ENCODE measurements at places on chromosomes 7 and 10.
A peak's percentile ranks its signal among the peaks of the same experiment; 100 is the strongest.

DNA sequence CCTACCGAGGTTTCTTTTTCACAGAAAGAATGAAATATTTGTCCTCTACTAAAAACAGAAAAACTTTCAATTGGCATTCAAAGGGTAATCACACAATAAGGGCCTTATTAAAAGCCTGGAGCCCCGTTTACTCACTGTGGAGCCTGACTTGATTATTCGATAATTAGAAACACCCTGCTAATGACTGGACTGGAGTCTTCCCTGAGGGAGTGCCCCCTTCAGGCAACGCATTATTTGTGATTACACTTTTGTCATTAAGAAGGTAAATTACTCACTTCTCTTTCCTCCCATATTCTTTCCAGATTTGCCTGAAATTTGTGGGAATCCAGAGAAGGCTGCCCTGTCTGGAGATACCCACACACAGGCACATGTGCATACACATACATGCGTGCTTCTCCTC, 444.2 kb upstream of the NPVF start:
- DNase-seq = no peak

DNA sequence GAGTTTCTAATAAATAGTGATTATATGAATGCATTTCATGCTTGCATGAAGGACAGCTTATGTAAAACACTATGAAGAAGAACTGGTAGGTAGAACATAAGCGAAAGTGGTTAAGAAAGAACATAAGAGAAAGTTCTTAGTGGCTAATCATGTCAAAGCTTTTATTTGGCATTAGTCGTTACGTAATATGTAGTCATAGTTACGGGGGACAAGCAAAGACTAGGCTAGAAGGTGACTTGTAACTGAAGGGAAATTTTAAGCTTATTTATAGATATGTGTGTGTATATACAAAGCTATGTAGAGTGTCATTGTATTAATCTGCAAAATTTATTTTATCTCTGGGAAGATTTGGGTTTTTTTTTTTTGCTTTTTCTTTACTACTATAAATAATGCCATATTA, 36.9 kb downstream of the CAPZA2 start:
- DNase-seq = no peak

DNA sequence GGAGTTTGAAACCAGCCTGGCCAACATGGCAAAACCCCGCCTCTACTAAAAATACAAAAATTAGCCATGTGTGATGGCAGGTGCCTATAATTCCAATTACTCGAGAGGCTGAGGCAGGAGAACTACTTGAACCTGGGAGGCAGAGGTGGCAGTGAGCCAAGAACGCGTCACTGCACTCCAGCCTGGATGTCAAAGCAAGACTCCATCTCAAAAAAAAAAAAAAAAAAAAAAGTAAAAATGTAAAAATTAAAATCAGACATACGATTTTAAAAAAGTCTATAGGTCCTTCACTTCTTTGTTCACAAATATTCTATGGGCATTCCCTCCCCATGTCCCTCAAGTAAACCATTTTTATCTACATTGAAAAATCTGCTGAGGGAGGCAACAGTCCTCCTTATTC, 34.9 kb upstream of the TLL2 start:
- DNase-seq = no peak

GRCh38 chr7:80263333-80263732, 128.7 kb downstream of the GNAI1 start:
- DNase-seq = no peak

GRCh38 chr7:142956951-142957623, 5.1 kb downstream of the KEL start:
- no peak for DNase-seq

DNA sequence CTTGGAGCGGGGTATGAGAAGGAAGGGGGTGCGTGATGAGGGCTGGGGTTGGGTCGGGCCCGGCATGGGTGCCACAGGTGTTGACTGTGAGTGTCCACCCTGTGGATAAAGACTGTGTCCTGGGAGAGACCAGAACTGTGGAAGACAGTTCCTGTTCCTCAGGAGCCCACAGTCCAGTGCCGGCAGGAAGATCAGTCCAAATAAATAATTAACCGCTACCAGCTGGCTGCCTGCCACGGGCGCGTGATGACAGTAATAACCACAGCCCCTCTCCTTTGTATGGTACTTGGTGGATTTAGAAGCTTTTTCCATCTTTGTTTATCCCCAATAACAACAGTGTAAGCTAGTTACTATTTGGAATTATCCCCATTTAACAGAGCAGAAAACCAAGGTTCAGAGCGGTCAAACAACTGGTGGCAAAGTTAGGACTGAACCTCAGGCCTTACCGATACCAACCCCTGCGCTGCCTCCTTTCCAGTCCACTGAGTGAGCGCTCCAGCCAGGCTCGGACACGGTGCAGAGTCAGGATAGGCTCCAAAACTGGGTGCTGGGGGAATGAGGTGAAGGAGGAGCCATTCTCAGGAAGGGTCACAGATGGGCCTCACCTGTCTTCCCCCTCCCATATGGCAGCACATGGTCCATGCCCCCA, 5.1 kb downstream of the ZMIZ1 start:
- no peak for DNase-seq

DNA sequence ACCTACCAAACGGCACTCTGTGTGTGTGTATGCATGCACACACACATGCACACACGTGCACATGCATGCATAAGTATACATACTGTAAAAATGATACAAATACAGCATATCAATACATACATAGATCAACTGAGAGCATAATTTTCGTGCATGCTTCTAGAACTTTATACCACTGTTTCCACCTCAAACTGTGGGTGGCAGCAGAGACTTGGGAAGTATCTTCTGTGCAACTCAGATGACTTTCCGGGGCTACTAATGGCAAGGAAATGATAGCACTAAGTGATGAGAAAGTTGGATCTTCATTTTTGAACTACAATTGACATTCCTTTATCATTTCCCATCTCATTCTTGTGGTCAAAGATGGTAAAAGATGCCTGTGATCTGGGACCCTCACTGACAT, 570.7 kb downstream of the REEP3 start:
- DNase-seq = peak; percentile 7

DNA sequence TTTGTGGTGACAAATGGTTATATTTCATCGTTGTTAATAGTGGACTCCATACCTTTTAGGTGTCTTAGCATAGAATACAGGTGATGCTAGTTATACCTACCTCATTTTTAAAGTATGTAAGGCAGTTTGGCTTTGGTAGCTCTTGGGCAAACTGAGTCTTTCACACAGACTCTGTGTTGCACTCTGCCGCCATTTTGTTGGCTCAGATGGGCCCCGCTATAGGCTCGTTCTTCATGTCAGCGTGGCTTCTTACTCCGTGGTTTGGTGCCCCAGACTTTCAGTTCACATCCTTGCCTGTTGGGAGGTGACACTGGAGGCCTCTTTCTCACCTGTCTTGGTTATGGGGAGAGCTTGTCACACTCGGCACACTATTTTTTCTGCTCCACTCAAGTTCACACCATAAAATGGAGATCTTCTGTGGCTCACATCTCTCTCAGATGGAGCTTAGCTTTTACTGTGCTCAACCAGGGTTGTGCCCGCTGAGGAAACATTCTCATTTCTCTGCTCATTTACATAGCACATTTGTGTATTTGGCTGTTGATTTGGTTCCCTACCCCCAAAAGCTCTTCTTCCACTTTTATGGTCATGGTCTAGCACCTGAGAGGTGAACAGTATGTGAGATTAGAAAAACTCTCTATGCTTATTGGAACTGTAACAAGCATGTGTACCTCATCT, 178.5 kb downstream of the ARID5B start:
- DNase-seq = no peak

DNA sequence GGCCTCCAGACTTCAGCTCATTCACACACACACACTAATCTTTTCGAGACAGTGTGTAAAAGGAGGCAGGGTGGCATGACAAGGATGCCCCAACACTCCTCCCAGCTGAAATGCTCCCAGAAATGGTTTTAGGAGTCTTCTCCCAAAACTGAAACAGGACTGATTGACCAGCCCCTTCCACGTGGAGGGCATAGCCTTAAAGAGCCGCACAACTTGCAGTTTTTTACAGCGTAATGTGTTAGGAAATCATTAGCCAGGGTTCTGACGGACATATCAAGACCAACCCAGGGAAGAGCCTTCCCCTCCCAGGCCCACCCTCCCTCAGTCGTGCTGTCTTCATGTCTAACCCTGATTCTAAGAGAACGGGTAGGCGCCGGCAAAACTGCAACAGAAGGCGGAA, 224.6 kb downstream of the TNS3 start:
- DNase-seq = no peak

DNA sequence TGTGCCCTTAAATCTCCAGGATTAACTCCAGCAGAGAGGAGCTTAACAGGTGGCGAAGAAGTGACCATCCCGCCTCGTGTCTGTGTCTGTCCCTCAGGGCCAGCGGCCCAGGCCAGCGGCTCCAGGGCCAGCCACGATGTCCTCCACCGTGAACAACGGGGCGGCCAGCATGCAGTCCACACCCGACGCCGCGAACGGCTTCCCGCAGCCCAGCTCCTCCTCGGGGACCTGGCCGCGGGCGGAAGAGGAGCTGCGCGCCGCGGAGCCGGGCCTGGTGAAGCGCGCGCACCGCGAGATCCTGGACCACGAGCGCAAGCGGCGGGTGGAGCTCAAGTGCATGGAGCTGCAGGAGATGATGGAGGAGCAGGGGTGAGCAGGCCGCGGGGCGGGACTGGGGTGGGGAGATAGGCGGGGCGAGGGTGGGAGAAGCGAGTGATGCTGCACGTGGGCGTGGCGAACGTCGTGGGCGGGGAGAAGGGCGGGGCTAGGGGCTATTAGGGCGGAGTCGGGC, 33.3 kb downstream of the SRRM3 start:
- DNase-seq = peak; percentile 26

DNA sequence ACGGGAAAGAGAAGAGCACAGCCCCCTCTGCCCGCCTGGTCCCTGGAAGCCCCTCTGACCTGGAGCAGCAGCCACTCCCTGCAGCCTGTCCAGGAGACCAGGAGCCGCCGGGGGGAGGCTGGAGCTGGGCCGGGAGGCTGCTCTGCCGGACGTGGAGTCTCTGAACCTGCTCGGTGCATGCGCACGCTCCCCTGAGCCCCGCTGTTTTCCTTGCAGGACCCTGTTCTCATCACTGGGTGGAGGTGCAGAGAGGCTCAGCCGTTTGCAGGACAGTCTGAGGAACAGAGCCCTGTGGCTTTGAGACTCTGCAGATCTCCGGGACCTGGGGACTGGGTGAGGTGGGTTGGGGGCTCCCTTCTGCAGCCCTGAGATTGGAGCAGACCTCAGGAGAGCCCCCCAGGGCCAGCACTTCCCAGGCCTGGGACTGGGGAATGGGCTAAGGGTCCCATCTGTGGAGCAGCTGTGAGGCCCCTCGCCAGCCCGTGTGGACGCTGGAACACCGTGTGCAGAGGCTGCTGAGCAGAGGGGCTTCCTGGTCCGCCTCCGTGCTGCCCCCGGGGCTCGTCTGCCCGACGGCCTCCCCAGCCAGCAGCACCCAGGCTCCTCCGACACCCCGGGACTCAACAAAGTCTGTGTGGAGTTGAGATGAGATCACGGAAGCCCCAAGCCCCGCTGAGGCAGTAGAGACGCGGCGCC, 48.5 kb upstream of the ADGRA1 start:
- DNase-seq = no peak

DNA sequence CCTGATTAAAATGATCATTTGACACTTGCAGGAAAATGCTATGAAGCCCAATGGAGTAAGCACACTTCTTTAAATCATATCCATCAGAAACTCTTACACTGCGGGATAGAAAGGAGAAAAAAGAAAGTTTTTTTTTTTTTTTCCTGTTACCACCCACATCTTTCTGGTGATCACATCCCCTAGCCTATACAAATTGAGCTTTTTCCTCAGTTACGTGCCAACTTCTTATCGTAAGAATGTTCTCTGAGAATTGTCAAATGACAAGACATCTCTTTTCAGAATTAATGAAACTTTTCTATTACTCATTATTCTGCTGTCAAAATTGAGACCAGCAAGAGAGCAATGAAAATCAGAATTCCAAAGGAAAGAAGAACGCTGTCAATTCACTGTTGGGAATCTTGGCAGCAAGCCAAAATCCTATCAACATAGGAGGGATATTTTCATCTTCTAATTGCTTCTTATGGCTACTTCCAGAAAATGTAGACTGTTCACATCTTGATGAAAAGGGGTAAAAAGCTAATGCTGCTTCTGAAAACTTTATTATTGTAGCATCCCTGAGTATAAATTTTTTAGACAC, 179.5 kb downstream of the ADAM12 start:
- DNase-seq = no peak

- no peak for DNase-seq
These were observed 21.6 kb upstream of the FAM13C start for GRCh38 chr10:59383908-59384307.

DNA sequence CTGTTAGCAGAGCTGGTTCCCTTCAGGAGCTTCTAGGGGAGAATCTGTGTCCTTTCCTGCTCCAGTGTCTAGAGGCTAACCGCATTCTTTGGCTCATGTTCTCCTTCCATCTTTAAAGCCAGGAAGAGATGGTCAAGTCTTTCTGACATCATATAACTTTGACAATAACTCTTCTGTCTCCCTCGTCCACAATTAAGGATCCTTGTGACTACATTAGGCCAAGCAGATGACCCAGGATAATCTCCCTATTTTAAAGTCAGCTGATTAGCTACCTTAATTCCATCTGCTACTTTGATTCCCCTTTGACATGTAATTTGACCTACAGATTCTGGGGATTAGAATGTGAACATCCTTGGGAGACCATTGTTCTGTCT, 28.1 kb upstream of the SLC26A4 start:
- DNase-seq = no peak

DNA sequence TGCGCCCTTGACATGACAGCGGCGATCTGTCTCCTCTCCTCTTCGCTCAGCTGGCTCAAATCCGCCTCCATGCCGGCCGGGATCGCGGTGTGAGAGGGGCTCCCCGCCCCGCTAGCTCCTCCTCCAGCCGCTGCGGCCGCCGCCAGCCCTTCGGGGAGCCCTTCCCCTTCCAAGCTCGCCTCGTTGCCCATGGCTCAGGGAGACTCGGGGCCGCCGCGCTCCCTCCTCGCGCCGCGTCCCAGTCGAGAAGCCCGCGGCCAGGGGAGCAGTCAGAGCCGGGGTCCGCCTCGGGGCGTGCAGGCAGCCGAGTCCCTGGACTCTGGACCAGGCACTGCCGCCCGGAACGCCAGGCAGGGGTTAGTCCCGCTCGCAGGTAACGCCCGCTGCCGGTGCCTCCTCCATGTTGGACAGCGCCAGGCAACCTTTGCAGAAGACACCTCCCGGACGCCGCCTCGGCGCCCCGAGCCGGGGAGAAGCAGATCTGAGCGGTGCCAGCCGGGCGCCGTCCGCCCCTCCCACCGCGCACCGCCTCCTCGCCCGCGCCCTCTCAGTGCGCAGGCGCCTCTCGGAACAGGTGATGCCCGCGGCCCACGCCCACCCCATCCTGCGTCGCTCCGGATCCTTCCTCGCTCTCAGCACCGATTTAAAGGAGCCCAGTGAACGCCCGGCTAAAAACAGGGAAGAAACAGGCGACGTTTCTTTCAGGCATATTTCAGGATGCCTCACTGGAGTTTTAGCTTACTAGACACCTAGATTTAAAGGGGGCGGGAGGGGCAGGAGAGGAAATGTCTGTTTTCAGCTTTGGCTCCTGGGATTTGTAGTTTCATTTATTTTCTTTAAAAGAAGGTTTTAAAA, at the start of gene PCLO:
Gene PCLO, minus strand, starts transcription at position 483 of the 855 bp plus-strand sequence. Its CDS starts 292 bp downstream, at position 191.
- peak; percentile 73 for DNase-seq

GRCh38 chr10:127228195-127228787, 31.9 kb upstream of the INSYN2A start:
- DNase-seq = no peak

Data from anterior cingulate cortex (tissue), 58 donors.